ENCODE measurements at places on chromosomes 13 and 19. TPM values are rescaled to one million over a fixed set of nuclear protein-coding genes. Genes with fewer than 3 reads are reported as not detected.
A peak's percentile ranks its signal among the peaks of the same experiment; 100 is the strongest.

Gene DAND5
- total RNA-seq: 0.15 TPM

Gene DENND1C
- 97.2 TPM for total RNA-seq

Gene CERS1
- total RNA-seq: not detected

Gene IRGC
- total RNA-seq: not detected

Gene LIM2
- total RNA-seq: not detected

Gene TSEN34
- 13.6 TPM for total RNA-seq

Gene SMG9
- total RNA-seq: 64.6 TPM

Gene ARHGAP33
- 67.0 TPM for total RNA-seq

DNA sequence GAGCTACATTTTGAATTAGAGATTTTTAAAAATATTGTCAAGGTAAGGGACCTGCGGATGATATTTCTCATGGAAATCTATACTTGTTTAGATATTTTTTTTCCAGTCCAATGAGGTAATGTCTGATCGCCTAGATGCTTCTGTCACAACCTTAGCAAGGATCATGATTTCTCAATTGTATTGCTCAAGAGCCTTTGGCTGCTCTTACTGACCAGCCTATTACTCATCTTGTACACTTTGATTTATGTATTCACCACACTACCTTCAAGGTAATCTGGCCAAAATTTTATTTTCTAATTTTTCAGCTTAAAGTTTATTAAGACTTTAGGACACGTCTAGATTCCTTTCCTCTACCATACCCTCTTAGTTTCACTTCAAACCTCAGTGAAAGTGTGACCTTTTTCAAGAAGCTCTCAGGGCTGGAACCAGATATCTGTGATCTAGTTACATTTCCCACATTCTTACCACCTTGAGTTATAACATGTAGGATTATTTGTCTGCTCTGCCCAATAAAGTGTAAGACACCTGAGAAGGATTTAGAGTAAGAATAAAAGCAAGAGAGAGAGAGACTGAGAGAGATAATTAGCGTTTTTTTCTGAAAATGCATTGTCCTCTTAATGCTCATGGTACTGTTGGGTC is 197.1 kb downstream of the ITGBL1 start:
- no peak for DNase-seq
- no peak overlapping the region for H3K27ac ChIP-seq
- H3K36me3 ChIP-seq: no peaks in the 10 kb centered on the region
- no peaks in the 10 kb centered on the region for H3K4me1 ChIP-seq

DNA sequence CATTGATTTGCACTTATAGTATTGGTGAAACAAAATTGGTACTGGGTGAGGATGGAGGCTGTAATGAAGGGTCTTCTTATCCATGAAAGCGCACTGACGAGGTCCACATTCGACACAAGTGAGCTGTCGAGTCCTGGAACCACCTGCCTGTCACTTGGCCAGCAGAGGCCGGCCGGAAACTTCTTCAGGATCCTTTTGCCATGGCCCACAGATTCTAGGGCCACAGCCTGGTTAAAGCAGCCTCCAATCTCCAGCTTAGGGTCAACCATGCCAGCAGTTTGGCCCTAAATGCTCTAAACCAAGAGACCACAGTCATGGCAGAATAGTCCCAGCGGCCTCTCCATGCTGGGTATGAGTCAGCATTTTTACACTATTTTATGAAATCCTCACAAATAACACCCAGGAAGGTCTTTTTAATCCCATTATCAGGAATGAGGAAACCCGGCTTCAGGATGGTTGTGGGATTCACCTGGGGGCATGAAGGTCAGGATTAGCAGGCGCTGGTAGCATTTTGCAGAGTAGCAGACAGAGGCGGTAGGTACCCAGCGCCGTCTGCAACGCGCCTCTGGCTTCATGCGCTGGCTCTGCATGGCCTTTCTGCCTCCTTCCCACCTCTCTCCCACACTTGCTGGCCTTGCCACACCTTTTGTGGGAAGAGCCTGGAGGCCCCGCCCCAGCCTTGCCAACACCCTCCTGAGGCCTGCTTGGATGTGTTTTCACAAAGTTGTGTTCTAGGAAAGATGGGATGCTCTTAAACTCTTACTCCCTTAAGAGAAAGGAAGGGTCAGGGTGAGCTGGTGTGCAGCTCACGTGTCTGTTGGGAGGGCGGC is 15.2 kb downstream of the GAS6 start:
- no peak overlapping the region for H3K4me3 ChIP-seq
- peaks cover 5% of the 10 kb centered on the region for H3K27me3 ChIP-seq
- no peak overlapping the region for H3K27ac ChIP-seq

DNA sequence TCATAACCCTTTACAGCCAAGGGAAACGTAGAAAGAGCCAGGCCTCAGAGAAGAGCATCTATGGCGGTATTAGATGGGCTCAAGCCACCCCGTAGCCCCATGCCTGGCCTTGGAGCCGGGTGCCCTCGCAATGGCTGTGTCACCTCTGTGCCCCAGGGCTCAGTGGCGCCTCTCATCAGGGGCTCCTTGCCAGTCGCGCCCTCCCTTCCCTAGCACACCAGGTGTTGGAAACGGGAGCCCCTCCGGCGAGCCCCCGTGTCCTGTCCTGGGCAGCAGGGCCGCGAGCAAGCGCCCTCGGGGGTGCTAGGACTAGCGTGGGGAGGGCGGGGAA is 453 bp downstream of the ZNF256 start:
- no peak for DNase-seq
- peak overlapping the region; percentile 93 for H3K4me3 ChIP-seq
- H3K4me1 ChIP-seq: peaks cover 20% of the 10 kb centered on the region
- H3K27ac ChIP-seq: peak overlapping the region; percentile 85

DNA sequence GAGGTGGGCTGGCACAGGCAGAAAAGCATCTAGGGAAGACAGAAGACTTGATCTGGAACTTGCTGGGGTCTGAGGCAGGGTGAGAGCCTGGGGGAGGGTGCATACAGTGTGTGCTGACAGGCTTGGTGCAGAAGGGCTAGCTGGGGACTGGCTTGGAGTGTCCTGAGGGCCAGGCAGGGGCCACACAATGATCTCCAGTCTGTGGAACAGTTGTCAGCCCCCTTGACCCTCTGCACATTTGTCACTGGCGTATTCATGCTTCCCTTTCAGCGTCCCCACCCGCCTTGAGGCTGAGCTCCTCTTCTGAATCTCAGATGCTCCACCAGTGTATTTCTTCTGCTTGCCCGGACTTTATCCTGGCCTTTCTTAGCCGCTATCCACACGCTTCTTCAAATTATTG is 2.8 kb upstream of the MICU2 start:
- peaks cover 17% of the 10 kb centered on the region for H3K27me3 ChIP-seq
- no peak overlapping the region for H3K27ac ChIP-seq
- peaks cover 21% of the 10 kb centered on the region for H3K4me1 ChIP-seq
- H3K36me3 ChIP-seq: peaks cover 4% of the 10 kb centered on the region
- no peak for DNase-seq
- H3K4me3 ChIP-seq: no peak overlapping the region

- H3K4me3 ChIP-seq: no peak overlapping the region
- H3K36me3 ChIP-seq: peaks cover 17% of the 10 kb centered on the region
Observed at GRCh38 chr13:29543230-29544215, 52.0 kb downstream of the SLC7A1 start.

- H3K36me3 ChIP-seq: no peaks in the 10 kb centered on the region
- no peak overlapping the region for H3K27ac ChIP-seq
- H3K4me1 ChIP-seq: peaks cover 1% of the 10 kb centered on the region
- peak overlapping the region; percentile 65 for H3K4me3 ChIP-seq
- H3K27me3 ChIP-seq: peaks cover 13% of the 10 kb centered on the region
Observed at GRCh38 chr19:57664269-57665127, 4.2 kb upstream of the ZSCAN4 start.

DNA sequence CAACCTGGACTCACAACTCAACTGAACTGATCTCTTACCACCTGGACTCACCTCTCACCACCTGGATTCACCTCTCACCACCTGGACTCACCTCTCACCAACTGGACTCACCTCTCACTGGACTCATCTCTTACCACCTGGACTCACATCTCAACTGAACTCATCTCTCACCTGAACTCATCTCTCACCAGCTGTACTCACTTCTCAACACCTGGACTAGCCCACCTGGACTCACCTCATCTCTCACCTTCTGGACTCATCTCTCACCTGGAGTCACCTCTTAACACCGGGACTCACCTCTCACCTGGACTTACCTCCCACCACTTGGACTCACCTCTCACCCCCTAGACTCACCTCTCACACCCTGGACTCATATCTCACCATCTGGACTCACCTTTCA is 7.3 kb upstream of the CASP14 start:
- H3K36me3 ChIP-seq: no peaks in the 10 kb centered on the region
- DNase-seq: no peak
- H3K27ac ChIP-seq: no peak overlapping the region
- no peak overlapping the region for H3K4me3 ChIP-seq
- H3K4me1 ChIP-seq: no peaks in the 10 kb centered on the region
- no peaks in the 10 kb centered on the region for H3K27me3 ChIP-seq

- H3K27me3 ChIP-seq: no peaks in the 10 kb centered on the region
- peaks cover 34% of the 10 kb centered on the region for H3K36me3 ChIP-seq
- peak overlapping the region; percentile 61 for H3K4me3 ChIP-seq
- H3K4me1 ChIP-seq: peaks cover 67% of the 10 kb centered on the region
Observed at GRCh38 chr13:48496271-48497161, 36.4 kb downstream of the RCBTB2 start.

- H3K36me3 ChIP-seq: no peaks in the 10 kb centered on the region
- H3K4me3 ChIP-seq: no peak overlapping the region
- H3K4me1 ChIP-seq: no peaks in the 10 kb centered on the region
- no peak overlapping the region for H3K27ac ChIP-seq
Observed at GRCh38 chr13:103371271-103371670, 305.1 kb upstream of the SLC10A2 start.

DNA sequence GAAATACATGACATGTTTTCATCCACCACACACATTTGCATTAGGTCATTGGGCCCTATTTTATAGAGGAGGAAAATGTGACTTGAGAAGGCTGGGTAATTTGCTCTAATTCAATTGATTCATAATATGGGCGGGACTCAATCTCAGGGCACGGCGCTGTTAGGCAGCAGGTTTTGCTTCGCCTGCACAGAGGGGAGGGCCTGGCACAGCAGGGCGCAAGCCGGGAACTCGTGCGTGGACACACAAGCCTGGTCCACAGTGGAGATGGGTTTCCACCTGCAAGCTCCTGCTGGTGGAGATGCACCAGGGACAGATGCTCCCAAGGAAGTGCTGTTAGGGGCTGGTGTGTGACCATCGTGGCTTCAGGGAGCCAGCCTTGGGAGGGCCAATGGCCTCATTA is 58.4 kb upstream of the MTIF3 start:
- no peak for DNase-seq
- H3K27ac ChIP-seq: no peak overlapping the region
- H3K4me3 ChIP-seq: no peak overlapping the region
- H3K4me1 ChIP-seq: no peaks in the 10 kb centered on the region
- no peaks in the 10 kb centered on the region for H3K36me3 ChIP-seq
- peaks cover 3% of the 10 kb centered on the region for H3K27me3 ChIP-seq

DNA sequence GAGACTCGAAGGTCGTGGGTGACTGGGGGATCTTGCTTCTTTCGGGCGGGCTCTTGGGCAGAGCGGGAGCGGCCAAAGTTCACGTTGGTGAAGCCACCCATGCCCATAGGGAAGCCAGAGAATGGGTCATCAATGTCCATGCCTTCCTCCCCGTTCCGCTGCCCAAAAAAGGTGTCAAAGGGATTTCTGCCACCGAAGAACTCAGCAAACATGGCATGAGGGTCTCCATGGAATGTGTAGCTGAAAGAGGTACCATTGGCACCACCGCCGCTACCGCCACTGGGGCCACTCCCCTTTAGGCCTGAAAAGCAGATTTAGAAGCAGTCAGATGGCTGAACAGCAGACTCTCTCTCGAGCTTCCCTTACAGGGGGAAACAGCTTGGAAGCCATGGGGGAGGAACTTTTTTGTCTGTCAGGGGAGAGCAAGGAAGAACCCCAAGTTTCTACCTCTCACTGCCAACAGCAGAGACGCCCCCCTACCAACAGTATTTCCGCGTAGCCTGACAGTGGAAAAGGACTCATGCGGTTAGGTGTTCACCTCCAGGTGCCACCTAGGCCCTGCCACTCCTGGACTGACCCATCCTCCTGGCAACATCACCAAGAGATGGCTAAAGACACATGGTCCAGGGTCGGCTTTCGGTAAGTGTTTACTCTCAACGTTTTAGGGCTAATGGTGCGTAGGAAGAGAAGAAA is 1.3 kb downstream of the DNAJB1 start:
- peaks cover 53% of the 10 kb centered on the region for H3K4me1 ChIP-seq
- peaks cover 42% of the 10 kb centered on the region for H3K36me3 ChIP-seq
- DNase-seq: peak; percentile 36
- peak overlapping the region; percentile 86 for H3K27ac ChIP-seq

DNA sequence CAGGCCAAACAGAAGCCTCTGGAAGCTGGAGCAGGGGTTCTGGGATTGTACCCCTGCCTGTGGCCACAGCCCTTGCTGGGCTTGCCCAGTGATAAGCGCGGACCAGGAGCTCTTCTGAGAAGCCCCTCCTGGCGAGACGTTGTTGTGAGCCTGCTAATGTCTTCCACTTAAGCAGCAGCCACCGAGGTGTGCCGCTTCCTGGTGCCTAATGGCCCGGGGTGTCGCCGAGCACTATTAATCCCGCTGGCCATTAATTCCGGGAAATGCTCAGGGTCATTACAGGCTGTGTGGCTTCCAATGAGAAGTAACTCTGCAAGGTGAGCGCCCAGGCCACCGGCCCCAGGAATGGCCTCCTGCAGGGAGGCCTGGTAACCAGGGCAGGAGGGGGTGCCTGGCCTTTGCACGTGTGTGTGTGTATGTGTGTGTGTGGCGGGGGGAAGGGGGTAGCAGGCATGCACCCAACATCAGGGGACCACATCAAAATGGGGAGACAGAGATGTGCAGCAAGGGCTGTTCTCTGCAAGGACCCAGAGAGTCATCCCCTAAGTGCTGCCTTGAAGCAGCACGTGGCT is 175.0 kb downstream of the URI1 start:
- H3K36me3 ChIP-seq: no peaks in the 10 kb centered on the region
- H3K4me1 ChIP-seq: no peaks in the 10 kb centered on the region
- no peak for DNase-seq
- H3K27me3 ChIP-seq: no peaks in the 10 kb centered on the region
- H3K4me3 ChIP-seq: no peak overlapping the region

- no peaks in the 10 kb centered on the region for H3K27me3 ChIP-seq
Observed at GRCh38 chr13:62483774-62484173, 1068.1 kb upstream of the PCDH20 start.

- no peaks in the 10 kb centered on the region for H3K4me1 ChIP-seq
- DNase-seq: no peak
- no peaks in the 10 kb centered on the region for H3K27me3 ChIP-seq
- no peak overlapping the region for H3K27ac ChIP-seq
- H3K4me3 ChIP-seq: no peak overlapping the region
Observed at GRCh38 chr13:96898212-96898611, 96.1 kb downstream of the OXGR1 start.

- H3K4me1 ChIP-seq: no peaks in the 10 kb centered on the region
- DNase-seq: no peak
- H3K36me3 ChIP-seq: no peaks in the 10 kb centered on the region
- H3K27me3 ChIP-seq: no peaks in the 10 kb centered on the region
- H3K4me3 ChIP-seq: no peak overlapping the region
- H3K27ac ChIP-seq: no peak overlapping the region
Observed at GRCh38 chr13:111881700-111882099, 185.2 kb upstream of the SOX1 start.

Data from activated CD4-positive, alpha-beta memory T cell treated with anti-CD3 and anti-CD28 coated beads, Interleukin-2, amount 10 ng/mL, durations not matched to agents 7 days and 5 days (primary cell).